ENCODE measurements at places on chromosomes 3 and 15.

DNA sequence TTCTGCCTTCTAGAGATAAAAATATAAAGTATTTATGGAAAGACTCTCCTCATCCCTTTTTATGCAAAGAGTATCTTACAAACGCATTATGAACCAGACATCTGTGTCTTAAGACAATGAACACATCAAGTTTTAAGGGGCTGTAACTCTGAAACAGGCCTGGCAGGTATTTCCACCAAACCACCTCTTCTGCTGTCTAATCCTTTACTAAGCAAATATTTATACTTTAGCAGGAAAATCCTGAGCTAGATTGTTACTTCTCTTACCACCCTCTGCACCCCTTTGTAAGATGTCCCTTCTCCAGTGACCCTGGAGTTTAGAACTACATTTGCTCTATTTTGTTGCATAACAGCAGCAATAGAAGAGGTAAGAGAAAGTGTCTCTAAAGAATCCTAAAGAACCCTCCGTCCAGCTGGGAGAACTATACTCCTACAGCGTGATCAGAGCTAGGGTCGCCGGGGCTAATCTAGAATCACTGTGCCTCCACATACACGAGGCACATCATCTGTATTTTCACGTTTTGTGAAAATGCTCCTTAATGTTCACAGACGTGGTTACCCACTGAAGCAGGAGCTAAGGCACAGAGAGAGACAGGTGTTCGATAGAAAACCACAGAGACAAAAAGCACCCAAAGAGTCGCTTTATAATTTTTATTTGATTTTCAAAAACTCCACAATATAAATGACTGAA is 129.6 kb downstream of the FOXP1 start:
- DNase-seq: no peak

DNA sequence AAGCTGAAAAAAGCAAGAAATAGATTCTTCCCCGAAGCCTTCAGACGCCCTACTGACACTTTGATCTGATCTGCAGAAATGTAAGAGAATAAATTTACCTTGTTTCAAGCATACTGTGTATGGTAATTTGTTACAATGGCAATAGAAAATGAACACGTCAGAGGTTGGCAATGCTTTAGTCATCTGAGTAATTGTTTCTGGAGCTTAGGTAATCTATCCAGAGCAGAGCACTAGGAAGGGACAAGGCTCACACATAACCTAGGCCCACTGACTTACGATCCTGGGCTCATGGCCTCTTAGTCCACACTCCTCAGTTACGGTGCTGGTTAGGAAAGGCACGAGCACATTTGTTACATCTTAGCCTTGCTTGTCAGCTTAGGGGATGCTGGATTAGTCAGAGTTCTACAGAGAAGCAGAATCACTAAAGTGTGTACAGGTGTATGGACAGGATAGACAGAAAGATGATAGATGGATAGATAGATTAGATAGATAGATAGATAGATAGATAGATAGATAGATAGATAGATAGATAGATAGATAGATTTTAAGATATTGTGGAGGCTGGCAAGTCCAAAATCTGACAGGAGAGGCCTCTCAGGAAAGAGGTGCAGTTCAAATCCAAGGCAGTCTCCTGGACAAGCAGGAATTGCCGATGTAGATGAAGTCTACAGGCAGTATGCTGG is 46.8 kb upstream of the TBC1D23 start:
- DNase-seq: peak; percentile 56

- DNase-seq: no peak
Measured at GRCh38 chr3:99877031-99877579, 59.4 kb downstream of the CMSS1 start.

GRCh38 chr15:50260969-50261496 is 4.5 kb downstream of the HDC start:
- no peak for DNase-seq

DNA sequence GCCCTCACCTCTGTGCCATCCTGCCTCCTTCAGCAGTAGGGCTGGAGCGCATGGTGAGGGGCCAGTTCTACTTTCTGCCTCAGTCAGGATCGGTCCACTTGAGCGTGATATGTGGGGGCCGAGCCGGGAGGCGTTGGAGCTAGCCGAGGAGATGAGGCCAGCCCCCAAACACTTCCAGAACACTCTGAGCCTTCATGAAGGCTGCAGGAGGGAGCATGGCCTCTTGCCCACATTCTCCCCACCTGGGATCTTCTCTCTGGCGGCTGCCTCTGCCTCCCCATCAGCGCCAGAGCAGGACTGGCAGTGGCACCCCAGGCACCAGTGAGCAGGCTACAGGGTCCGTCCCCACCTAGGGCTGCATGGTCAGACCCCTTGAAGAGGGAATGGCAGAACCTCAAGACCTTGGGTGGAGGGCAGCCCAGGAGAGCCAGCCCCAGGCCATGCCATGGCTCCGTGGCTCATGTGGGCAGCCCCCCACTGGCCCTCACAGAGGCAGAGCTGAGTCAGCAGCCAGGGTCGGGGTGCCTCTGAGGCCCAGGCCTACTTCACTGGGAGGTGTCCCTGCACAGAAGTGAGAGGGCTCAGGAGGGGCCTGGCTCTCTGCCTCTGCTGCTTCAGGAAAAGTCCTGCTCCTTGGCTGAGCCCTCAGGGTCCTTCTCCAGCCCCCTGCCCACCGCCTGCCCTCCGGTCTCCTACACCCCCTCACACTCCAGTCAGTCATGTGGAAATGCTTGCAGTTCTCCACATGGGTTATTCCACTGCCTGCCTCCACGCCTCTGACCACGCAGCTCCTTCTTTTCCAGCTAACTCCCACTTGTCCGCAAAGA is 28.1 kb upstream of the CYP11A1 start:
- no peak for DNase-seq

GRCh38 chr15:41334293-41335120 is 1.8 kb downstream of the NUSAP1 start:
- no peak for DNase-seq

GRCh38 chr3:121942116-121942786 is 48.0 kb downstream of the SLC15A2 start:
- no peak for DNase-seq

DNA sequence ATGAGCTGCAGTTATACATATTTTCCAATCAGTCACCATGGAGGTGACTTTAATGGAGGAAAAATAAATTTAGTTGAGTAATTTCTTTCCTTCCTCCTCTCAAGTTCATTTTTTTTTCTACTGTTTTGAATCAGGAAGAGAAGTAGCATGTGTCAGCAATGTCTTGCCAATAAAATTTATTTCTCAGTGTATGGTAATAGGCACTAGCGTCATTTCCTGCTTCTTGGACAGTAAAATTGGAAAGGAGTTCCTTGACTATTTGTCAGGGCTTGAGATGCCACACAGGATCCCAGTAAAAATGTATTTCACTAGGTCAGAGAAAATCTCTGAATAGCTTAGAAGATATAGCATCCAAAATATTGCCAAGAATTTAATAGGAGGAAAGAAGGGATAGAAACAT is 605.9 kb downstream of the ROBO1 start:
- peak; percentile 22 for DNase-seq

- peak; percentile 46 for DNase-seq
Measured at GRCh38 chr3:142987080-142987700, 14.2 kb upstream of the U2SURP start.

DNA sequence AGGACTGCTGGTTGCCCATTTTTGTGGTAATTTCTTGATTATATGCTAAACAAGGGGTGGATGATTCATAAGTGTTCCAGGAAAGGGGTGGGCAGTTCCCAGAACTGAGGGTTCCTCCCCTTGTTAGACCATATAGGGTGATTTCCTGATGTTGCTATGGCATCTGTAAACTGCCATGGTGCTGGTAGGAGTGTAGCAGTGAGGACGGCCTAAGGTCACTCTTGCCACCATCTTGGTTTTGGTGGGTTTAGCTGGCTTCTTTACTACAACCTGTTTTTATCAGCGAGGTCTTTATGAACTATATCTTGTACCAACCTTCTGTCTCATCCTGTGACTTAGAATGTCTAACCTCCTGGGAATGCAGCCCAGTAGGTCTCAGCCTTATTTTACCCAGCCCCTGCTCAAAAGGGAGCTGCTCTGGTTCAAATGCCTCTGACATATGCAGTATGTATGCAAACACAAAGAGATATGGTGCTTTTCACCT is 46.2 kb downstream of the C3orf38 start:
- no peak for DNase-seq

- peak; percentile 59 for DNase-seq
Measured at GRCh38 chr3:70716832-70717231, 404.4 kb upstream of the MDFIC2 start.

DNA sequence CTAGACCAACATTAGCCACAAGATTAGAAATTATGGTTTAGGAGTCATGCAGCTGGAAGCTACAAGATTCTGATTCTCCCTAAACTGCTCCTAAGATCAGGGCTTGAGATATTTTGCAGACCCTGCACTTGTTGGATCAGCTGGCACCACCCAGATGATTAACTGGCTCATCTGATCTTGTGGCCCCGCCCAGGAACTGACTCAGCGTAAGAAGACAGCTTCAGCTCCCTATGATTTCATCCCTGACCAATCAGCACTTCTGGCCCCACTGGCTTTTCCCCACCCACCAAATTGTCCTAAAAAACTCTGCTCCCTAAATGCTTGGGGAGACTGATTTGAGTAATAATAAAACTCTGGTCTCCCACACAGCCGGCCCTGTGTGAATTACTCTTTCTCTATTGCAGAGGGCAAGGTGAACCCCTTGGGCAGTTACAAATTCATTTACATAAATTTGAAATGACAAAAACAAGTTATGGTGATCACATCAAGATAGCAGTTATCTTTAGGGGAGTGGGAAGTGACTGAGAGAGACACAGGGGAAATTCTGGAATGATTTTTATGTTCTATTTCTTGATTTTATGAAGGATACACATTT is 76.5 kb downstream of the CD200R1L start:
- DNase-seq: peak; percentile 81

- DNase-seq: peak; percentile 97
Measured at GRCh38 chr15:39247574-39247973, 333.3 kb upstream of the THBS1 start.

DNA sequence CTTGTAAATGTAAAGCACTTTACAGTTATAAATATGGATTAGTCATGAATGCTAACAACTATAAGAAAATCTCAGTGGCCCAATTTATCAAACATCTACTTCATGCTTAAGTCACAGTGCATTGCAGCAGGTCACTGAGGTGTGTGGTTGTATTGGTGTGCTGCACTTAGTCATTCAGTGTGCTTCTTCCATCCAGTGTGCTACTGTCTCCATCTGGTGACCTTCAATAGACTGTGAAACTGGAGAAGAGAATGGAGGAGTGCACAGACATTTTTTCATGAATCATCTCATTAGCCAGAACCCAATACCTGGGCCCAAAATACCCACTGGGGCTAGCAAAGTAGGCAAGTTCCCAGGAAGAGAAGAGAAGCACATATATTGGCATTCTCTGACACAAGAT is 199.6 kb downstream of the SHOX2 start:
- peak; percentile 71 for DNase-seq

DNA sequence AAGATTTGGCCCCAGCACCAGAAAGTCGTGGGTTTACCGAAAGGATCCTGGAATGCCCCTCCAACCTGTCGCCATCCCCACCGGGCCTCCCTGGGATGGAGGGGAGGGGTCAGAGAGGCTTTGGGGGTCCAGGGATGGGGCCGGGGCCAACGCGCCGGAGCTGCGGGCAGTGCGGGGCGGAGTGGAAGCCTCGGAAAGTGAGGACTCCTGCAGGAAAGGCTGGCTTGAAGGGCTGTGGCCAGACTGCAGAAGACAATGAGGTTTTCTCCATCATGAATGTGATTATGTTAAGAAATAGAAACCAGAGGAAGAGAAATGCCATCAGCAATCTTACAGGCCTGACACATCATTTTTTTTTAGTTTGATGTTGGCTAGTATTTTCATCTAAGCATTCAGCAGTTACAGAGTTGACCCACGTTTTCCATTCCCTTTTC is 738 bp downstream of the YEATS2 start:
- DNase-seq: peak; percentile 43

GRCh38 chr3:156563900-156564682 is 9.2 kb upstream of the SSR3 start:
- DNase-seq: peak; percentile 9

DNA sequence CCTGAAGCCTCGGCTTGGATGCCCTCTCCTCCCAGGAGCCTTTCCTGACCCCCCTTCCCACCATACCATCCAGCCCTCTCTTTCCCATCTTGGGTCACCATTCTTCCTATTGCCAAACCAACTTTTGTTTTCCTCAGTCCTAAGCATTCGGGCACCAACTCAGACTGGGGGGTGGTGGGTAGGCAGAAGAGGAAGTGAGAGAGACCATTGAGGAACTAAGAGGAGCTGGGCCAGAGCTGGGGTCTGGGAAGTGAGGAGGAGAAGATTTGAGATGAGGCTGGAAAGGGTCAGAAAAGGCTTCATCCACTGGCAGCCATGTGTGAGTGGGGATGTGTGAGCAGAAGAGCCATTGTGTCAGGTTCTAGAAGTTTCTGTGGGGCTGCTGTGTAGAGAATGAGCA is 37.7 kb downstream of the TKT start:
- no peak for DNase-seq

DNA sequence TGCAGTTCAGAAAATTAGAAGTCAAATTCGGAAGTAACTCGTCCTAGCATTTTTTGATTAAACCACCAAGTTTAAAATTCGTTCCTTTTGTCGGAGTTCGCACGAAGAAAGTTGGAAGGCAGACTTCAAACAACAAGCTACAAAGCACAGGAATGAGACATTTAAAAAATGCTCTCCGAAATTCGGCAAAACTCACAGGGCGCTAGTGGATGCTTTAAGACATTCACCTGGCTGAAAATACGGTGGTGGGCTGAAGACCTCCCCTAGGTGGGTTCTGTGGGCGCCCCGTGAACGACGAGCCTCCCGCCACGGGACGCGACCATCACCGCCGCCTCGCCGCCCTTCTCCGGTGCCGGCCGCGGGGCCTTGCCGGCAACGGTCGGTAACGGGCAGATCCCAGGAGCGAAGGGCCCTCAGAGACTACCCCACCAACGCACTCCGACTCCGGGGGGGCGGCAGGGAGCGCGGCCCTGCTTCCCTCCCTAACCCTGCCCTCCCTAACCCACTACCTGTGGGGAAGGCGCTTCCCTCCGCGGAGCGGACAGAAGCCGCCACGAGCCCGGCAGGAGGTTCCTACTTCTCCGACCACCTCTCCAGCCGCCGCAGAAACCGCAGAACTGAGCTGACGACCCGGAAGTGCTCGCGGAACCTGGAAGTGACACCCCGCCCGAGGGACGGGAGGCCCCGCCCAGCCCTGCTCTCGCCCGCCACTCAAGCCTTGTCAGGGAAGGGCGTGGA is at the start of gene GTF2A2:
TSS of gene GTF2A2 (minus strand) at position 619 of the 738 bp plus-strand sequence. CDS start 5,238 bp downstream, outside the sequence.
- DNase-seq: peak; percentile 90

DNA sequence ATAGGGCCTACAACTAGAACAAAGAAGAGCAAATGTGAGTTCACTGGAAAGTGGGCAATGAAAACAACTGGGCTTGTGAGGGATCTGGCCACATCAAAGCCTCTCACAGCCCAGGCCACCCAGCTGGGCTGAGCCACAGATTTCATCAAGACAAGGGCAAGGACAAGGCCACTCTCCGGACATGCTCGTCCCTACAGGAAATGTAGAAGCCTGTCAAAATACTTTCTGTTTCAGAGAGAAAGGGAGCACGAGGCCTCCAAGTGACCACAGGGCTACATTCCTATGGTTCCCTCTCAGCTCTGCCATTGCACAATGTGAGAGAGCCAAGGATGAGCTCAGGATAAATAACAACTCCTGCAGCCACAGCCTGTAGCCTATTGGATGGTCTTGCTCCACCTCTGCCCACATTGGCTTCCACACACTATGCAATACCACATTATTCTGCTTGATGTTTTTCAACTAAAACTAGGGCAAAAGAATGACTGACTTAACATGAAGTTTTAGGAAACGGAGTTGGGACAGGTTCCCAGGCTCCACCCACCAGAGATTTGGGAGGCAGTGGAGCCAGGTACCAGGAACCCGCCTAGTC is 12.1 kb downstream of the TBC1D2B start:
- peak; percentile 100 for DNase-seq

- DNase-seq: peak; percentile 45
Measured at GRCh38 chr3:48155122-48155521, 33.1 kb downstream of the CDC25A start.

GRCh38 chr15:77464129-77464865 is 43.6 kb downstream of the HMG20A start:
- peak; percentile 16 for DNase-seq
